ENCODE measurements at places on chromosomes 16 and 17. TPM values are rescaled to one million over a fixed set of nuclear protein-coding genes. Genes with fewer than 3 reads are reported as not detected.

The BPTF gene
- total RNA-seq = 189 TPM

The TLCD2 gene
- 1.8 TPM for total RNA-seq

GRCh38 chr17:57739402-57740234 is 5.5 kb downstream of the CCDC182 start:
- peak; percentile 82 for DNase-seq
- no peaks in the 10 kb centered on the region for H3K36me3 ChIP-seq
- peaks cover 4% of the 10 kb centered on the region for H3K27me3 ChIP-seq
- H3K27ac ChIP-seq = no peak overlapping the region
- H3K4me1 ChIP-seq = no peaks in the 10 kb centered on the region

- DNase-seq = peak; percentile 74
- peaks cover 3% of the 10 kb centered on the region for H3K36me3 ChIP-seq
- peak overlapping the region; percentile 87 for H3K27ac ChIP-seq
- no peak overlapping the region for H3K4me3 ChIP-seq
- H3K27me3 ChIP-seq = no peaks in the 10 kb centered on the region
Observed at GRCh38 chr17:81064678-81065475, 29.9 kb downstream of the BAIAP2 start.

DNA sequence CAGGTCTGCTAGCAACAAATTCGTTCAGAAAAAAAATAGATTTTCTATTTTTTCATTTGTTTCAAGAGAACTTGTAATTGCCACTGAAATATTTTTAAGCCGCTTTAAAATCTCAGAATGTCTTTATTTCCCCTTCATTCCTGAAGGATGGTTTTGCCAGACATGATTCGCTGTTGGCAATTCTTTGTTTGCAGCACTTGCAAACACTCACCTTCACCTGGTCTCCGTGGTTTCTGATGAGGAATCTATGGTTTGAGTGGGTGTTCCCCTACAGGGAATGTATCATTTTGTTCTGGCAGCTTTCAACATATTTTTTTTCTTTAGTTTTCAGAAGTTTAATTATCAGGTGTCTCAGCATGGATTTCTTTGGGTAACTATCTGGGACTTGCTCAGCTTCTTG is 36.3 kb upstream of the CBX4 start:
- no peak overlapping the region for H3K4me3 ChIP-seq
- no peaks in the 10 kb centered on the region for H3K27me3 ChIP-seq
- no peaks in the 10 kb centered on the region for H3K4me1 ChIP-seq
- H3K27ac ChIP-seq = no peak overlapping the region
- H3K36me3 ChIP-seq = no peaks in the 10 kb centered on the region

- peaks cover 24% of the 10 kb centered on the region for H3K36me3 ChIP-seq
- H3K4me1 ChIP-seq = peaks cover 17% of the 10 kb centered on the region
- no peaks in the 10 kb centered on the region for H3K27me3 ChIP-seq
- H3K4me3 ChIP-seq = peak within 1 kb of the TSS; percentile 89
- DNase-seq = peak; percentile 81
Observed at GRCh38 chr16:67248401-67249177, at the start of gene SLC9A5. Gene SLC9A5 (plus strand): TSS chr16:67248979. CDS start chr16:67249015, 36 bp downstream.

DNA sequence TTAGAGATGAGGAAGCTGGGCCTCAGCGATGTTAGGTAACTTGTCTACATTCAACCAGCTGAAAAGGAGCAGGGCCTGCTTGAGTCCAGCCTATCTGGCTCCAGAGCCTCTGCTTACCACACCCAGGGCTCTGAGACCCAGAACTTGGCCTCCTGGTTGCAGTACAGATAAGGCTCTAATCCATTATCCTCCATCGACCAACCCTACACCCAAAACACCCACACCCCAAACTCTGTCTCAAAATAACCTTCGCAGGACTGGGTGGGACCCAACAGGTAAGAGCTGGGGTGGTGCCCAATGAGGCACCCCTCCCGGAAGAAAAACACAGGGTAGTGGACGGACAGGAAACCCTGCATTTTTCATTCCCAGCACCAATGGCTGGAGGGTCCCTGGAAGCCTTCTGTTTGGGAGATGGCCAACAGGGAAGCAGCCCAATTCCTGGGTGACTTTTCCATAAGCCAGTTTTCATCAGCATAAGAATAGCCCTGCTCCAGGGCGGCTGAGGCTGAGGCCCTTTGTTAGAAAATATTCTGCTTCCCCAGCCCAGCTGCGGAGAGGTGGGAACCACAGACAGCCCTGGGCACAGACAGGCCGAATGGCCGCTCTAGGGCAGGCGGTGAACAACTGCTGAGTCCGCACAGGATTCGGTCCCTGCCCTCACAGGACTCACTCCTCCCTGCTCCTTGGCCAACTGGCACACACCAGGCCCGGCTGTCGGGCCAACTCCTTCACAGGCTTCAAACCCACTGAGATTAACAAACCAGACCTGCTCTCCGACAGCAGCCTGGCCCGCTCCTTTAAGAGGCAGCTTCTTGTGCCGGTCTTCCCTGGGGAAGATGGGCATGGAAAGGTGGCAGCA is 9.8 kb downstream of the SMIM5 start:
- no peaks in the 10 kb centered on the region for H3K27me3 ChIP-seq
- H3K4me3 ChIP-seq = no peak overlapping the region
- DNase-seq = peak; percentile 74
- peaks cover 11% of the 10 kb centered on the region for H3K4me1 ChIP-seq

- H3K4me1 ChIP-seq = no peaks in the 10 kb centered on the region
- no peaks in the 10 kb centered on the region for H3K36me3 ChIP-seq
- H3K27ac ChIP-seq = peak overlapping the region; percentile 80
- DNase-seq = no peak
- no peaks in the 10 kb centered on the region for H3K27me3 ChIP-seq
Observed at GRCh38 chr16:89034573-89034961, 57.6 kb upstream of the CBFA2T3 start.

The CEMP1 gene
- total RNA-seq = 0.24 TPM

DNA sequence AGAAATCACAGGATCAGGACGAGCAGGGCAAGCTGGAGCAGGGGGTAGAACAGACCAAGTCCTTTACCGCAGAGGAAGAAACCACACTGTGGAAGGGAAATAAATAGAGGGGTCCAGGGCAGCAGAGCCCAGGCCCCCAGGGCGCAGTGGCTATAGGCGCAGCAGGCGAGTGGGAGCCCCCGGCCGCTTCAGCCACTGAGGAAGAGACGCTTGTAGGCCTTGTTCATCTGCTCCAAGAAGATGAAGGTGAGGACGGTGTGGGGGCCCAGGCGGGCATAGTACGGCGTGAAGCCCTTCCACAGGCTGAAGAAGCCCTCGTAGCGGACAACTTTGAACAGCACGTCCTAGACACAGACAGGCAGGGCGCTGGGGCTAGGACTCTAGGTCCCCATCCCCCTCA is 2.3 kb downstream of the SLC25A11 start:
- no peak for DNase-seq
- no peak overlapping the region for H3K4me3 ChIP-seq
- H3K27me3 ChIP-seq = no peaks in the 10 kb centered on the region
- no peak overlapping the region for H3K27ac ChIP-seq
- peaks cover 6% of the 10 kb centered on the region for H3K4me1 ChIP-seq

DNA sequence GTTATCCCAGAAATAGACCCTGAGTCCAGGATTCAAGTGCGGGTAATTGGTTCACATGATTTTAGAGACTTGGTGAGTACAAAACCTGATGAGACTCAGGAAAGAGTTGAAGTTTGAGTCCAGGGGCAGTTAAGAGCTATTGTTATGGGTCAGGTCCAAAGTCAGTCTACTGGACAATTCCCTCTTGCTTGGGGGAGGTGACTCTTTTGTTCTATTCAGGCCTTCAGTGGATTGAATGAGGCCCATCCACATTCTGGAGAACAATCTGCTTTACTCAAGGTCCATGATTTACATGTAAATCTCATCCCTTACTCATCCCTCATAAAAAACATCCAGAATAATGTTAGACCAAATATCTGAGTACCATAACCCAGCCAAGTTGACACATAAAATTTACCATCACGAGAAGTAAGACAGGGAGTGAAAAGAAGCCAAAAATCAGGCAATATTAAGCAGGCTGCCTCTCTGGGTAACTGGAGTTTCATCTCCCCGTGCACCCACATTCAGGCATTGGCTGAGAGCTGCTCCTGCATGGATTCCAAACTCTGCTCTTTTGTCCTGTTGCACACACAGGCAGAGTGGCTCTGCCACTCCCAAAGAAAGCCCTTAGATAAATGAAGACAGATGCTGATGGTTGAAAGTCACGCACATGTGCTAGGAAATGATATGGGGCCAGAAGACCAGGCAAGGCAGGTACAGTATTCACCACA is 156.0 kb upstream of the SALL1 start:
- no peak for DNase-seq
- H3K27me3 ChIP-seq = no peaks in the 10 kb centered on the region
- no peaks in the 10 kb centered on the region for H3K4me1 ChIP-seq
- no peak overlapping the region for H3K4me3 ChIP-seq
- no peaks in the 10 kb centered on the region for H3K36me3 ChIP-seq

DNA sequence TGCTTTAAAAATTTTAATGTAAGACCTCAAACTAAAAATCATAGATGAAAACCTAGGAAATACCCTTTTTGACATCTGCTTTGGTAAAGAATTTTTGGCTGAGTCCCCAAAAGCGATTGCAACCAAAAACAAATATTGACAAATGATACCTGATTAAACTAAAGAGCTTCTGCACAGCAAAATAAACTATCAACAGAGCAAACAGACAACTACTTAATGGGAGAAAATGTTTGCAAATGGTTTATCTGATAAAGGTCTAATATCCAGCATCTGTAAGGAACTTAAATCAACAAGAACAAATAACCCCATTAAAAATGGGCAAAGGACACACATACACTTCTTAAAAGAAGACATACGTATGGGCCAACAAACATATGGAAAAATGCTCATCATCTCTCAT is 242.5 kb downstream of the BCAS3 start:
- no peak for DNase-seq
- no peaks in the 10 kb centered on the region for H3K27me3 ChIP-seq

DNA sequence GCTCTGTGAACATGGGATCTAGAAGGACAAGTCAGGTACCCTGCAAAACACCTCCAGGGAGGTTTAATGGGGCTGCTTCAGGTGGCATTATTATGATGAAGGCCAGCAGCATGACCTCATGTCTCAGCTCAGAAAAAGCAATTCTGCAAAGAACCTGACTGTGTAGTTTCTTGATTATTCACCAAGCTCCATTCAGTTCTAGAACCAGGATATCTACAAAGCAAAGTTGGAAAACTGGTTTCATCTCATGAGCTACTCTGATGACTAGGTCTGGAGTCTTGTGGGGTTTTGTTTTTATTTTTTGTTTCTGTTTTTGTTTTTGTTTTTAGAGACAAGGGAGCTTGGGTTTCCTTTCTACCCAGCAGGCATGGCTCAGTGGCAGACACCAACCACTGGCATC is 19.0 kb upstream of the LRRC37A3 start:
- no peaks in the 10 kb centered on the region for H3K4me1 ChIP-seq
- H3K27ac ChIP-seq = no peak overlapping the region
- H3K4me3 ChIP-seq = no peak overlapping the region
- no peak for DNase-seq
- no peaks in the 10 kb centered on the region for H3K36me3 ChIP-seq
- no peaks in the 10 kb centered on the region for H3K27me3 ChIP-seq

DNA sequence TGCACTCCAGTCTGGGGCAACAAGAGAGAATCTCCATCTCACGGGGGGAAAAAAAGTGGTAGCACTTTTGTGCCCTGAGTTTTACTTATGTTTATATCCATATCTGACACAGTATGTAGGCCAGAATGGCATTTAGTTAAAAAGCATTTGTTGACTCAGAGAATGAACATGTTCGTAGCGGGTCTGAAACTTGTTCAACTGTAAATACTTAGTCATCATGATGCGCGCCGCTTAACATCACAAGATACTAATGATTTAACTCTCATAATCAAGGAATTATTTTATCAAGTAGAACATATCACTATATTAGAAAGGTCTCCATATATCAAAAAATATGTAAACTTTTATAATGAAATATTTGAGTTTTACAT is 55.3 kb upstream of the ITGA2B start:
- H3K36me3 ChIP-seq = peaks cover 11% of the 10 kb centered on the region
- DNase-seq = no peak
- no peak overlapping the region for H3K4me3 ChIP-seq
- H3K27ac ChIP-seq = no peak overlapping the region
- no peaks in the 10 kb centered on the region for H3K4me1 ChIP-seq
- H3K27me3 ChIP-seq = no peaks in the 10 kb centered on the region

GRCh38 chr17:20159406-20160069 is 150.4 kb downstream of the SPECC1 start:
- H3K4me1 ChIP-seq = no peaks in the 10 kb centered on the region
- H3K4me3 ChIP-seq = no peak overlapping the region
- peaks cover 8% of the 10 kb centered on the region for H3K27me3 ChIP-seq
- no peak for DNase-seq
- H3K27ac ChIP-seq = no peak overlapping the region
- no peaks in the 10 kb centered on the region for H3K36me3 ChIP-seq

The SLC12A3 gene
- not detected for total RNA-seq

DNA sequence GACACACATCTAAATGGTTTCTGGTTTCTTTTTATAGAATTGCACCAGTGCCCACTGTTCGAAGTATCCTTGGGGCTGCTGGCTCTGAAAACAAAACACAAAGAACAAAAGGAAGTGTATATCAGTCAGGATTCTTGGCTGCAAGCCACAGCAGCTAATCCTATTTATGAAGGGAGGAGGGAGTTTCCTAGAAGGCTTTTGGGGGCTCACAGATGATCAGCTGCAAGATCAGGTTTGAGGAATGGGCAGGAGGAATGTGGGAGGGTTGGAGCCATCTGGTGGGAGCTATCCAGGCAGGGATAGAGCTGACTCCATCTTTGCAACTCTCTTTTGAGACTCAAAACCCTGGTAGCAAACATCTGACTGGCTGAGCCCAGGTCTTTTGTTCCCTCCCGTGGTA is 118.3 kb upstream of the EEF2KMT start:
- H3K36me3 ChIP-seq = no peaks in the 10 kb centered on the region
- H3K27me3 ChIP-seq = no peaks in the 10 kb centered on the region
- H3K4me3 ChIP-seq = peak overlapping the region; percentile 14
- no peak for DNase-seq
- no peak overlapping the region for H3K27ac ChIP-seq
- H3K4me1 ChIP-seq = peaks cover 12% of the 10 kb centered on the region

The ACBD4 gene
- 19.5 TPM for total RNA-seq

- H3K36me3 ChIP-seq = no peaks in the 10 kb centered on the region
- H3K4me1 ChIP-seq = no peaks in the 10 kb centered on the region
- peaks cover 20% of the 10 kb centered on the region for H3K27me3 ChIP-seq
- H3K27ac ChIP-seq = no peak overlapping the region
Observed at GRCh38 chr17:49450735-49451134, 36.1 kb upstream of the PHB1 start.

- H3K27me3 ChIP-seq = no peaks in the 10 kb centered on the region
- no peak overlapping the region for H3K27ac ChIP-seq
- DNase-seq = no peak
- H3K36me3 ChIP-seq = peaks cover 46% of the 10 kb centered on the region
- no peak overlapping the region for H3K4me3 ChIP-seq
Observed at GRCh38 chr17:2043785-2044184, 2.0 kb downstream of the OVCA2 start.

DNA sequence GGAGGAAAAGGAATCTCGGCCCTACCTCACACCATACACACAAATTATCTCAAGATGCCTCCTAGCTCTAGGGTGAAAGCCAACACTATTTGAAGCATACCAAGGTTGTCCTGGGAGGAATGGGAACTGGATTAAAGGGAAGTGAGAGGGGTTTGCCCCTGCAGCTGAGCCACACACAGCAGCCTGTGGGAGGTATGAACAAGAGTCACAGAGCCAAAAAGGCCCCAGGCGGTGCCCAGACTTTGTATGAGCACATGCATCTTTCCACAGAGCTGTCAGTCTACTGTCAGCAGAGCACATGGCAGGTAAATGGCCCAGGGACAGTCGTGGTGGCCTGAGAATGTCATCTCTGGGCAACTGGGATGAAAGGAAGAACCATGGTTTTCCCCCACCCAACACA is 31.0 kb upstream of the RCVRN start:
- no peaks in the 10 kb centered on the region for H3K27me3 ChIP-seq
- DNase-seq = no peak
- no peak overlapping the region for H3K27ac ChIP-seq
- no peaks in the 10 kb centered on the region for H3K4me1 ChIP-seq
- no peak overlapping the region for H3K4me3 ChIP-seq
- no peaks in the 10 kb centered on the region for H3K36me3 ChIP-seq
